Fibroblast of skin of back (primary cell): ENCODE measurements at places on chromosomes 4 and X.

DNA sequence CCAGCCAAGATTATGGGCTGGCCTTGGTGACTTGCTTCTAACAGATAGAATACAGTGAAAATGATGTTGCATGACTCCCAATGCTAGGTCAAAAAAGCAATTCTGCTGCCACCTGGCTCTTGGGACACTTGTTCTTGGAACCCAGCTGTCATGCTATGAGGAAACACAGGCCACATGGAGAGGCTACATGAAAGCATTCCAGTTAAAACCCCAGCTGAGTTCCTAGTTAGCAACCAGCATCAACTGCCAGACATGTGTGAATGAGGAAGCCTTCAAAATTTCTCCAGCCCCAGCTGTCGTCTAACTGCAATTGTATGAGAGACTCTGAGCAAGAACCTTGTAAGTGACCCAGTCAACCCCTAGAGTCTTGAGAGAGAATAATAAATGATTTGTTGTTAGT lies 105.2 kb upstream of the FGF16 start:
- no peak for DNase-seq

DNA sequence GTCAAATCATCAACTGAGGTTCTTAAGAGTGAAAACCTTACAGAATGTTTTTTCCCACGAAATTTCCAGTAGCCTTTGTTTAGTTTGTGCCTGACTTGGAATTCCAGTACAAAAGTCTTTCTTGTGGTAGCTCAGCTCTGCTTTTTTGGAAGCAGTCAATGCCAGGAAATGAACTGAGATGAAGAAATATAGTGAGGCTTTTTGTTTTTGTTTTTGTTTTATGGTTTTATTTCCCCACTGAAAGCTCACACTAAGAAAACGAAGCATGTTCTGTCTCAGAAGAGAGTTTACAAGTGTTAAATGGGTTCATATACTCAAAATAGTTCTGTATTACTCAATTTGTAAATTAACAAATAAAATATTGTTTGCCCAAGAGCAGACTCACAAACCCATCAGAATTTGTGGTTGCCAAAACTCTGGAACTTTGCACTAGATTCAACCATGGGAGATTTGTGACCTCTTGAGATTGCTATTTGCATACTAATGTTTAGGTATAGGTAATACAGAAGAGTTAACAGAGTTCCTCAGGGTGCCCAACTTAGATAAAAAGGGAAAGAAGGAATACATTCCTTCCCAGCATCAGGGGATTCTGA lies 1060.8 kb downstream of the FAT4 start:
- DNase-seq: no peak

DNA sequence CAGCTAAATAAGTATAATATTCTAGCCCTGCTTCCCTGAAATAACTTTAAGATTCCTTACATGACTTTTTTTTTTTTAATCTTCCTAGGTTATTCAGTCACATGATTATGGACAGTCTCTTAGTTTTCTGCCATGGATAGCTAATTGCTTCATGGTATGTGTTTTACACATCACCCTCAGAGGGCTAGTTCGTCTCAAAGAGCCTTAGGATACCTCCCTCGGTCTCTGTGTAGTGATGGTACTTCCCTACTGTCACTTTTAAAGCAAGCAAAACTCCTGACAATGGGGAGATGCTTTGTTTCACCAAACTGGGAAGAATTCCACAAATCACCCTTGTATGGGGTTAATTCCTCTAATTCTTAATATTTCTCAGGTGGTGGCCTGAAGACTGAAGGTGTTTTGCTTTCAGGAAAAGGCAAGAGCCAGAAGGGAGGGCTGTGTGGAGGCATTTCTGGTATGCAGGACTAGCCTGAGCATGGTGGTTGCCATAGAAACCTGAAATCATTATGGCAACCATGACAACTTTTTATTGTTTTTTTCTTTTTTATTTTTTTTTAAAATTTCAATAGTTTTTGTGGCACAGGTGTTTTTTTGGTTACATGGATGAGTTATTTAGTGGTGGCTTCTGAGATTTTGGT lies 70.4 kb downstream of the BEX3 start:
- peak; percentile 43 for DNase-seq

GRCh38 chr4:130110770-130111169 lies 1014.8 kb downstream of the C4orf33 start:
- no peak for DNase-seq

DNA sequence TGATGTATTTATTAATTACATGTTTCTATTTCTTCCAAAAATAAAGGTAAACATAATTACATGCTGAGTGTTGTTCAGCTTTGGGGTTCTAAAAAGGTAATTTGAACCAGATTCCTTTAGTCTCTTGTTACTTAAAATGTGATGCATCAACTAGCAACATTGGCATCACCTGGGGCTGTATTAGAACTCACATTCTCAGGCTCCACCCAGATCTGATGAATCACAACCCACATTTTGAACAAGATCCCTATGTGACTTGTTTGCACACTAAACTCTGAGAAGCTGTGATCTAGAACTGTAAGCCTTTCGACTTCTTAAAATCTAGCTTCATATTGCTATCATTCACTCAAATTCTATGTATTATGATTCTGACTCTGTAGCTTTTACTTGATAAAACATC lies 23.0 kb upstream of the HS3ST1 start:
- DNase-seq: no peak

DNA sequence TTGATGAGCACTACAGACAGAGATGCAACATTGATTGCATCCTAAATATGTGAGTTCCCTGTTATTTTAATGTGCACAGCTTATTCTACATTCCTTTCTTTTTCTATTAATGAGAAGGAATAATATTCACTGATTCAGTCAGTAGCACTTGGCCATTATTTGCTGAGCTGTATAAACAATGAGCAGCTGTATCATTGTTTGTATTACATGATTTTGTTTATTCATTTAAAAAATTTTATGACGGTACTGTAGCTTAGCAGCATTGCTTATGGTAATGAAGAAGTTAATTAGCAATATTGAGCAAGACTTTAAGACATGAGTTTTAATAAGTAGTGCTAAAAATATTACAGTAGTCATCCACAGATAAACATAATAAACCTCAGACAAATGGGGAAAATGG lies 582.0 kb downstream of the ADGRL3 start:
- no peak for DNase-seq

DNA sequence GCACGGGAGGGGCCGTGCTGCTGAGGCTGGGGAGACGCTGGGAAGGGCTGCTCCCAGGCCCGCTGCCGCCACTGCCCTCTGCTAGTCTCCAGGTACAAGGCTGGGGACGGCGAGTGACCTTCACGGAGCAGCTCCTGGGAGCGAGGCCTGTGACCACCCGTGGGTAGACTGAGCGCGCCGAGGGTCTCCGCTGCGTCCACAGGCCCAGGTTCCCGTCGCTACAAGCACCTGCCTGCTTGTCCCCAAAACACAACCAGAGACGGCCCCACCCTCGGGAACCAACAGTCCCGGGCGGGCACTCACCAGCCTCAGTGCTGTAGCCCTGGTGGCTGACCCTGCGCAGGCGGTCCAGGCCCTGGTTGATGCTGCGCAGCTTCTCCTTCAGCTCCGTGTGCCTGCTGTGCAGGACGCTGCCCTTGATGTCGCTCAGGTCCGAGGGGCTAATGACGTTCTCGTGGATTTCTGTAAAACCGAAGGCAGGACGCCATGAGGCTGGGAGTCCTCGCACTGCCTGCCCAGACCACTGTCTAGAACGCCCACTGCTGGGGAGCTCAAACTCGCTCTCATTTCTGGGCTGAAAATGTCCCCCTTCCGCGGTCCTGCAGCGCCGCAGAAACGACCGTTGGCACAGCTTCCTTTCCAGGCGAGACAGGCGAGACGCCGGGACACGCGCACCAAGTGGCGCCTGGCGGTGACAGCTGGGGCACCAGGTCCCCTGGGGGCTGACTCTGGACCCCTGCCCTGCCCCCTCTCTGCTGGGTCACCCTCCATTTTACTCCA lies 14.3 kb downstream of the LRPAP1 start:
- DNase-seq: no peak

DNA sequence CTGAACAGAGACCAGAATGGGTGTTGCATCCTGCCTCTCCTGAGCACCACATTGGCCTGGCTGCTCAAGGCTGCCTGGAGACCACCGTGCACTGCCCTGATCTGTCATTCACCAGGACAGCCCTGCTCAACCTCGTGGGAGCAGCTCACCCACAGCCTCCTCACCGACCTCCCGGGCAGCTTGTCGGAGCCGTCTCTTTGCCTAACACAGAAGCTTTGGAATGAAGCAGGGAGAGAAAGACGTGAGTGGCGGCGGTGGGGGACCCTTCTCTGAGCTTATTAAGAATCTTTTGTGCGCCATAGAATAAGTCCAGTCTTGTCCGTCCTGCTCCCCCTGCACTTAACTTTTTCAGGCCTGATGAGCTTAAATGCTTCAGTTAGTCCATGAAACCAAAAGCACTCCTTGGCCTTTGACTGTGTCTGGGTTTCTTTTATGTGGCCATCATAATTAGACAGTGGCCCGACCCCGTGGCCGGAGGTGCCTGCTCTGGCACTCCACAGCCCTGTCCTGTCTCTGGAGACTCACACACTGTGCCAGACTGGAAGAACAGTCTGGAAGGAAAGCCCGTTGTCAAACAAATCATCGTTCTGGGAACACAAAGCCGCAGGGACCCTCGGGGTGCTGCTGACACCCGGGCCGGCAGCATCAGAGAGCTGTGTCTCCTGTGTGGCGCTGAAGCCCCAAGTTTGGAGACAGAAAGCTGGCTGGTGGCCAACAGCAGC lies 192.8 kb downstream of the BCOR start:
- no peak for DNase-seq

DNA sequence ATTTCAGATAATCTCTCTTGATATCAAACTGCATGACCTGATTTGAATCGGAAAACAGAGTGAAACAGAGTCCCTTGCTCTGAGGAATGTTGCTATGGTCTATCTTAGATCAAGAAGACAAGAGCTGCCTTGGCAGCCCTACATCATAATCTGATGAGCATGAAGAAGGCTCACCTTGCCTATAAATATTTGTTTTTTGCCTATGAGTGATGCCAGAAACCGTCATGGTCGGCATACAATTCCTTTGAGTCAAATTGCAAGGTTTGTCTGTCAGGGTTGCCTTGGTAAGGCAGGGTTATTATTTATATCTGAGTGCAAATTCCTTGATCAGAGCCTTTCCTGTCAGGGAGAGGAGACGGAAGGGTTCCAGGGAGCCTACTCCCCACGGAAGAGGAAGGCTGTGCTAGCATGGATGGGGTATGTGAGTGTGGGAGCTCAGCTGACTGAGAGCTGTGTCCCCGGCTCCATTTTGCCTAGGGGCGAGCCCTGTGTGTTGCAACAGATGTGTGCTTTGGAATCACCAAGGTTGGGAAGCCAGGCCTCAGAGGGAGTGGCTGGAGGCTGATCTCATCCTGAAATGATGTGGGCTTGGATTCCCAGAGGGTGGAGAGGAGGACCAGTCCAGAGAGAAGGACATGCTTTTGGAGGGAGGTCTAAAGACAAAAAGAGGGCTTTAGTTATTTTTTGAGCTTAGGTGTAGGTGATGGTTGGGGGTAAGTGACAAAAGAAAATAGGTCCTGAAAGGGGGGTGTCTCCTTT lies 43.6 kb downstream of the RTL9 start:
- DNase-seq: peak; percentile 83

DNA sequence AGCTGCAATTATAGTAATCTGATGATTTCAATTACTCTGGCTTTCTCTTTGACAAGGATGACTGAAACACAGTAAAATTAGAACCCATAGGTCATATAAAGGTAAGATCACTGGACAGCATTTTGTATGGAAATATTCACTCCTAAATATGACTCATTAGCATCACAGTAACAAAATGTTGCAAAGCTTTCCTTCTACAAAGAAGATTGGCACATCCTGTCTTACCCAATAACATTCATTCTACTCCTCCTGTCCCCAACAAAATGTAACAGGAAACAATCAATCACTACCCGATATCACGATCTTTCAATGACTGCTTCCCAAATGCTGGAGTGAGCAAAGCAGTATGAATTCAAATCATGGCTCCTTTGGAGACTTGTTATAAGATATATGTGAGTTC lies 95.3 kb downstream of the FANCB start:
- DNase-seq: peak; percentile 56

- no peak for DNase-seq
Observed at GRCh38 chr4:38832624-38833528, 23.7 kb downstream of the TLR6 start.

DNA sequence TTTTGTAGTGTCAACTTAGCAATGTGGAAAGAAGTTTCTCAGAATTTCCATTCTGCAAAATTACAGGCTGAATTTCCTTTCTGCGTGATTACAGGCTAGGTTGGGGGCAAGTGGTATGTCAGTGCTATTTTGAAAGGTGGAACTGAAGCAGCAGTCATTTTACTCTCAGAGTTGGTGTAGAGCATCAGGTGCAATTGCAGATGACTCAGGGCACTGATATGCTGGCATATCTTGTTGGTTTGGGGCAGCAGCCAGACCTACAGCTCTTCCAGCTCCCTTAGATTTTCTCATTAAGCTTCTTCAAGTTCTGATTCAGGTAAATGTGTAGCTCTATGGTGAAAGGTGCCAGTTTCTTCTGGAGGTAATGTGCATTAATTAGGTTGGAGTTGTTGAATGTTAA lies 930.7 kb upstream of the PCDH10 start:
- no peak for DNase-seq

DNA sequence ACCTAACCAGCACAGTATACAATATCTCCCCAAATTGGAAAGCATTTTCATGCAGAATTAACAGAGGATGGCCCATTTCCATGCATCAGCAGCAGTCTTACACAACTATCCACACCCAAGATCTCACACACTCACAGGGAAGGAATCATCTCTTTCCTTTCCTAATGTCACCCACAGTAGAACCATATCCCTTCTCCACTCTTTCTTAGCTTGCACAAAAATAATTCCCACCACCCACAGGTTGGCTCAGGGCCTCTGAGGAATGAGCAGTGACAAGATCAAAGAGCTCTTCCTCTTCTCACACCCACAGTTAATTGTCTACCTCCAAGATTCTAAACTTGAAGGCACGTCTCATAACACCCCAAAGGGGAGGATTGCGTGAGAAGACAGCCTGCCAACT lies 217.7 kb upstream of the VEGFC start:
- DNase-seq: no peak

GRCh38 chr4:148961526-148961925 lies 519.3 kb upstream of the NR3C2 start:
- no peak for DNase-seq

GRCh38 chr4:158827543-158827981 lies 58.7 kb downstream of the FNIP2 start:
- no peak for DNase-seq

DNA sequence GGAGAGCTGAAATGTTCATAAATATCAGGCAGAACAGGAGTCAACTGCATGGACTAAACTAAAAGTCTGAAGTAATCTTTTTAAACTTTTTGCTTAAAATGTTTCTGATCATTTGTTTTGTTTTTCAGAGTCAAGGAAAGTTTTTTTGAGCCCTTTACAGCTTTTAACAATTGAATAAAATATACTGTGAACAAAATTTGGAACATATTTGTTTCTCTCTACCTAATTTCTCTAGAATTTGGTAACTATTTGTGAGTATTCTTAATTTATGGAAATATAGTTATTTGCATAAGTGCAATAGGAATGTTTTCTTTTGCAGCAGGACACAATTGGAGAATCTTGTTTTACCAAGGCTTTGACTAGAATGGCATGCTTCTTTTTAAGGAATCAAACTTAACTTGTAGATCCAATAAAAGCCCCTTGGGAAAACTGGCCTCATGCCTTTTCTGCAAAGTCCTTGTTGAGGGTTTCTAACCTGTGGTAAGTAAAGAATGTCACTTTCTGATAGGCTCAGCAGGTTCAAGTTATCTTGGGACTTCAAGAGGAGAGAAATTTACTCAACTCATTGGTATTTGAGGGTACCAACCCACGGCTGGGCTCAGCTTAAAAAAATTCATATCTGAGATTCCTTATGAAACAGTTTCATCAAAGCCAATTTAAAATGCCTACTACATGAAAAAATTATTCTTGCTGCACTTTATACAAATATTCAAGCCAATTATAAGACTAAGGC lies 91.5 kb downstream of the UPRT start:
- peak; percentile 50 for DNase-seq
